ENCODE measurements at places on chromosomes 7 and 10.

GRCh38 chr10:127600479-127600878, 51.4 kb downstream of the NPS start:
- DNase-seq: no peak

DNA sequence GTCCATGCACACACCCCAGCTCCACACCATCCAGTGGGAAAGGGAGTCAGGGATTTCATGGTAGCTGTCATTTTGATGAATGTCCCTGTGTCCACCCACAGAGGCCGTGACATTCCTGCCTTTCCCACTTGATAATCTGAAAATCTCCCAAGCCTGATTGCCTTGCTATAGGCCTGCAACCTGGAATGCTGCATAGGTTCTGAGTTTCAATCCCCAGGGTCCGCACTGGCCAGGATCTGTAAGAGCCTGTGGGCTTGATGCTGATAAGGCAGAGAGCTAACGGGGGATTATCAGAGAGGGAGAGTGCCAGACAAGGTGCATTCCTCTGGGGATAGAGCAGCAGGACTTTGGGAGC, 57.5 kb downstream of the RBM20 start:
- DNase-seq: no peak

DNA sequence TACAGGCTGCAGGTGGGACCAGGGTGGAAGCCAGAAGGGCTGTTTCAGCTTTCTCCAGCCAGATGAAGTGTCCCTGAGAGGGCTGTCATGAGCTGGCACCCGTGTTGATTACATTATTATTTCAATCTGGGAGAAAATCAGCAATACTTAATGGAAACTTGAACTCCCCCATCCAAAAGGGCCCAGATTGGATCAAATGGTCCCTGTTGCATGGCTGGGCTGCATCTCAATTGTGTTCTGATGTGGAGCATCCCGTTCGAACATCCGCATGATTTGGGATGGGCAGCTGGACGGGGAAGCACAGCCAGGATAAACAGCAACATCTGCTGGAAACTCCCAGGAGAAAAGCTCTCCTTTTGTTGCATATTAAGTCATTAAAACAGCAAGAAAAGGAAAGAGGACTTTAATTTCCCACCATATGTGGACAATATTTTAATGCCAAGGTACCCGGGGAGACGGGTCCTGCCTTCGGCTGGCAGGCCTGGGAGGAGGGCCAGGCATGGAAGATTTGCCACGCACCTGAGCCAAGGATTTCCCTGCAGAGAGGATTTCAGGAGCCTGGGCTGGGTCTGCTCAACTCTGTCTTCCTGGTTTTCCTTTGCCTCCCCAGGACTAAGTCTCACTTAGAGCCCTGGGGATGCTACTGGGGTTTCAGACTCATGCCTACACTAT, 52.4 kb downstream of the NPTX2 start:
- no peak for DNase-seq

DNA sequence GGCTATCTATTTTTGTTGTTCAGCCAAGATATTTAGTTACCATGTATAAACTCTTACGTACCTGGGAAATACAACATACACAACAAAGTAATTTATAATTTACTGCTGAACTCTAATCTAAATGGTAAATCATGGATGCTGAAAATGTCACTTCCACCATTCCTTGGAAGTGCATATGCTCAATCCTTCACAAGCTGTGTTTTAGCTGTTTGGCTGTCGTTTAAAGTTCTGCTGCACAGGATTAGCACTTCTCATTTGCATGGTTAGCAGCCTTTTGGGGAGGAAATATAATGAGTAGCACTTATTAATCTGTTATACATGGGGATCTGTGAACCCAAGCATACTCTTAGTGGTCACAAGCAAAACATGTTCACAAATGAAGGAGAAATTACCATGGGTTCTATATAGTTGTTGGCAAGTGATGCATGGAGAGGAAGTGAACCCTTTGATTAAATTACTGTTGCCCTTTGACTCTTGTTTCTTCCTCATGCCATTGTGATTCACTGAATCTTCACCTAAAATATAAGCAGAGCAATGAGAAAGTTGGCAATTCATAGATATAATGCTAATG, 18.5 kb downstream of the PIK3CG start:
- peak; percentile 59 for DNase-seq

DNA sequence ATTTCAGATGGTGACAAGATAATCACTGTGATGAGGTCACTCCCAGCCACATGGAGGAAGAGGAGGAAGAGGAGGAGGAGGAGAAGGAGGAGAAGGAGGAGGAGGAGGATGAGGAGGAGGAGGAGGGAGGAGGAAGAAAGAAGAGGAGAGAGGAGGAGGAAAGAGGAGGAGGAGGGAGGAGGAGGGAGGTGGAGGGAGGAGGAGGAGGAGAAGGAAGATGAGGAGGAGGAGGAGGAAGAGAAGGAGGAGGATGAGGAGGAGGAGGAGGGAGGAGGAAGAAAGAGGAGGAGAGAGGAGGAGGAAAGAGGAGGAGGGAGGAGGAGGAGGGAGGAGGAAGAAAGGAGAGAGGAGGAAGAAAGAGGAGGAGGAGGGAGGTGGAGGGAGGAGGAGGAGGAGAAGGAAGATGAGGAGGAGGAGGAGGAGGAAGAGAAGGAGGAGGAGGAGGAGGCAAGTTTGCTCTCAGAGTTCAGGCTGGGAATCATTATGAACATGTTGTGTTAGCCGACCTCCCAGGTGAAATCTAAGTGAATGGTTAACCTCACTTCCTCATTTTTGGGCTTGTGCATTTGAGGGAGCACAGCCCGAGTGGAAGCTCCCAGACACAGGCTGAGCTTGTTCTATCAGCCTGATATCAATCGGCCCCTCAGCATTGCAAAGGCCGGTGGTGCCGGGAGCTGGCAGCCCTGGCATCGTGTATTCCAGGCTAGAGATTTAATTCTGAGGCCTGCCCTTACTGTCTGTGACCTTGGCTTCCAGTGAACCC, 236.2 kb upstream of the PITRM1 start:
- DNase-seq: no peak

GRCh38 chr10:76572021-76572420, 1065.6 kb downstream of the KCNMA1 start:
- no peak for DNase-seq

- DNase-seq: no peak
Observed at GRCh38 chr10:101775273-101776160, at the start of gene FGF8. Gene FGF8, minus strand, starts transcription at chr10:101776114. Its CDS starts 214 bp downstream, at chr10:101775900.

- no peak for DNase-seq
Observed at GRCh38 chr10:62723375-62723774, 81.1 kb upstream of the ADO start.

GRCh38 chr7:135980665-135981180, 3.6 kb upstream of the MTPN start:
- DNase-seq: peak; percentile 92

GRCh38 chr10:117921421-117921820, 125.3 kb downstream of the RAB11FIP2 start:
- DNase-seq: no peak

DNA sequence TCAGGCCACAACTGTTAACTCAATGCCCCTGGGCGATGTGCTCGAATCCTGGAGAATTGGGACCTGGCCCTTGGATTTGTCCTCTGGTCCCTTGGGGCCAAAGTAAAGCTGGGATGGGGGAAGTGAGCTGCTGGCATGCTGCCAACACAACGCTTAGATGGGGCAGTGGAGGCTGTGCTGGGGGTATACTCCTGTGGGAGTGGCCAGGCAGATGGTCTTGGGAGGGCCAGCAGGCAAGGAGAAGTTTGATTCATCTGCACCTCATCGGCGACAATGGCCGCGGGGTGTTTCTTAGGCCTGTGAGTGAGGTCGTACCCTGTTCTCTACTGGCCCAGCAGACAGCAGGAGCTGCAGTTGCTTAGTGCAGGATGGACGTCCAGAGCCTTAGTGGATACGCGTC, 139.0 kb upstream of the MTPN start:
- DNase-seq: no peak

- no peak for DNase-seq
Observed at GRCh38 chr10:116653885-116654284, 33.1 kb downstream of the PNLIPRP2 start.

GRCh38 chr7:149241696-149242095, 2.2 kb downstream of the ZNF212 start:
- DNase-seq: no peak

- no peak for DNase-seq
Observed at GRCh38 chr7:111476586-111477293, 85.6 kb downstream of the IMMP2L start.

- no peak for DNase-seq
Observed at GRCh38 chr7:370775-371118, 80.8 kb downstream of the FOXL3 start.

DNA sequence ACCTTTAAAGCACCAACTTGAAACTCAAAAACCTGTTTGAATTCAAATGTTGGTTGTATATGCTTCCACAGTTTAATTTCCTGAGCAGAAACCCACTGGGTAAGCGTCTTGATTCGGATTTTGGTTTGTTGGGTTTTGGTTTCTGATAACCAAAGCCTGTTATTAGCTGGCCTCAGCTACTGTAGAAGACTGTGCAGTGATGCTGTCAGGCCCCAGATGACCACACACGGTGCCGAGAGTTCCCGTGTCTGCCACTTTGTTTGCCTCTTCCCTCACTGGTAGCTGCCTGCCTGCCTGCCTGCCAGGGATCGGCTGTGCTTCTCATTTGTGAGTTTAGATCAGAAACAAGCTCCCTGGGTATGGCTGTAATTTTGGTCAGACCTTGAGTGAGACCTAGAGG, 5.6 kb downstream of the MDH2 start:
- DNase-seq: no peak

DNA sequence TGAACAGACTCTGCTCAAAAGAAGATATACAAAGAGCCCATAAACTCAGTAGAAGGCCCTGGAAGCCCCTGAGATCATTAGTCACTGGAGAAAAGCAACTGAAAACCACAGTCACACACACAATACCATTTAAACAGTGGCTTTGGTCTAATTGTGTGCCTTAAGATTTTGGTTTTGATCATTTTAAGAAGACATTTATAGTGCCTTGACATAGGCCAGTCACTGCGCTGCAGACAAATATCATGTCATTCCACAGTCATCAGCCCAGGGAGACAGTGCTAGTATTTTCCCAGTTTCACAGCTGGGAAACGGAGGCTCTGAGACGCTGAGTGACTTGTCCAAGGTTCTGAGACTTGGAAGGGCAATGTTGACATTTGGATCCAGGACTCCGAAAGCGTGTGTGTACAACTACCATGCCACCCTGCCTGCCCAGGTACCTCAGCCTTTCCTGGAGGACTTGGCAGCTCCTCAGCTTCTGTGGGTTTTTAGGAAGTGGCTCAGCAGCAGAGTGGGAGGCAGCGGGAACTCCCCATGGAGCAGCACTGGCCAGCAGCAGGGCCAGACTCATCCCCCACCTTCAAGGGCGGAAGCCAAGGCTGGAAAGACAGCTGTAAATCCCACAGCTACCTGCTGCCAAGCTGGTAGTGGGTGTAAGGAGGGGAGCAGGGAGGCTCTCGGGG, 173.9 kb downstream of the WDR11 start:
- DNase-seq: no peak

- no peak for DNase-seq
Observed at GRCh38 chr10:126955934-126956711, 50.9 kb downstream of the DOCK1 start.

DNA sequence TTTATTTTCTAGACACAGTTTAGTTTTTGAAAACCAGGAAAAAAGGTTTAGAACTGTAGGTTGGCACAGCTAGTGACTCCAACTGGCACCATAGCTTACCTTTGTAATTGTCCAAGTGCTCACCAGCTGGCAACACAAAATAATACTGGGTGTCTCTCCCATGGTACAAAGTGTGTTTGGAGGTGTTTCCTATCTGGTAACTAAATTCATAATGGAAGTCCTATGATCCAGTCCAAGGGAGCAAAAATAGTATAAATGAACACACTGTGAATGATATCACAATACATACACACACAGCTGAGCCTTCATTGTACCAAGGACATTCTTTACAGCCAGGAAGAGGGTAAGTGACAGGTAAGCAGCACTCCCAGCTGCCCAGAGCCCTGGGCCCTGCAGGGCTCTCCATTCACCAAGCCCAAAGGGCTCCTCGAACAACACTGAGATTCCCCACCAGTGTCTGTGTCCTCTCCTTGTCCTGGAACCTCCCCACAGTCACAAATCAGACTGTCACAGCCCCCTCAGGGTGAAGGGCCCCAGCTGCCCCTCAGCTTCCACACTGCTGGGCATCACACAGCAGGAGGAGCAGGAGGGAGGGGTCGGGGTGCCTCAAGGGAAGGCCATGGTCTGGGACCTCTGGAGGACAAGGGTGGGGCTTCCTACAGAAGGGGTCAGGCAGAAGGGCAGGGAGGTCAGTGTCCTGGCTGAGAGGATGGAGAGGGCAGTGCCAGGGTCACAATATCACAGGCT, 72.1 kb downstream of the PKD1L1 start:
- DNase-seq: no peak

GRCh38 chr10:124059551-124059950, 33.8 kb downstream of the CHST15 start:
- DNase-seq: no peak

DNA sequence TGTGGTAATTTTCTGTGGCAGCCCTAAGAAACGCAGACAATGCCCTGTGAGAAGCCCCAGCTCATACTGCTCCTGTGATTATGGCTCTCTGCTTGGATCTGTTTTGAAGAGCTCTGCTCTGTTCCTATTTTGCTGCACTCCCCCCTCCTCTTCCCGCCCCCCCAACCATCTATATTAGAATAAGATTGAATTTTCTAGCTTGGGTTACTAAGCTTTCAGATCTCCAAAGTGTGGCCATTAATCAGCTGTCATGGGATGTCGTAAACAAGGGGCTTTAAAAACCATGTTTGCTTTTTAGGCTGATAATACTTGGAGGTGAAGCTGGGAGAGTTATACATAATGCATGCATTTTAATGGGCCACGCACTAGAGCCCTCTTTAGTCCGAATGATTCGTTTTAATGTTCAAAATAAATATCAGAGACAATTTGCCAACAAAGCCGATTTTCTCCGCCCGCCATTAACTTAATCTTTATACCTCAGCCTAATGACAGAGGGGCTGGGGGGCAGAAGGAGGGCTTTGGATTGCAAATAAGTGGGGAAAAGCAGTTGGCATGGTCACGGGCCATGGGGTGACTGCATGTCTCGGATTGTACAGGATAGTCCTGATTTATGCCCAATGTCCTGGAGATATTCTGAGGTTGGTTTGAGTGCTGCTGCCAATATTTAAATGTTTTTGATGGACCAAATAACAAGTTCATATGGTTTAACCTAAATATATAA, 165.5 kb downstream of the RPS24 start:
- DNase-seq: no peak

GRCh38 chr10:19719284-19719683, 96.9 kb upstream of the PLXDC2 start:
- no peak for DNase-seq

DNA sequence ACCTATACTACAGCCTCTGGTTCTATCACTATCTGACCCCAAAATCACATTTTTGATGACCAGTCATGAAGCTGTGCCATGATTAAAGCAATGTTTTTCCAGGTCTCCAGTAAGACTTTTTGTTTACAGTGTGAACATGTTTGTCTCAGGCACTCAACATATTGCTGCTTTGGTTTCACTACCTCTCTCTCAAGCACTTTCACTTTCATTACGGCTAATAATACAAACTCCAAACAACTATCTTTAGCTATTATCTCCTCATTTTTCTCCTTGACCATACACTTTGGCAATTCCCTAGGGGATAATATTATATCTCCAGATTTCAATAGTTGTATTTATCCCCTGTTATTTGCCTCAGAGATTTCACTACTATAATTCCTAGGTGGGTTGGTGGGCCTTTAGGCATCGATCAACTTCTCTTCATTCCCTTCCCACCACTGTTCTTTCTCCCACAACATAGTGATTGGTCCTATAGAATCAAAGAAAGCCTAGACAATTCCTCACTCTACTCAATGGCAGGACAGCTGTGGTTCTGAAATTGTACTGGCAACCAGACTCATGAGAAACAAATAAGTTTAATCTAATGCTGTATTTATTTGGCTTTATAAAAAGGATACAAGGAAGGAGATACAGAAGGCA, 261.4 kb upstream of the ZWINT start:
- peak; percentile 59 for DNase-seq

Data from NAMALWA (cell line).